Bronchial epithelial cell (primary cell): ENCODE measurements at places on chromosomes 1 and 21. TPM values are rescaled to one million over a fixed set of nuclear protein-coding genes. Genes with fewer than 3 reads are reported as not detected.

ADAMTS1 gene
- 100 and 124 TPM in 2 replicates for total RNA-seq

PROX1 gene
- total RNA-seq, result under 0.01 TPM in 2 replicates

KIF17 gene
- 1.0 and 3.2 TPM in 2 replicates for total RNA-seq

RGS4 gene
- total RNA-seq, result under 0.01 TPM in 1 of 2 replicates, not detected in the other

CD52 gene
- not detected in 2 replicates for total RNA-seq

NES gene
- under 0.01 TPM in 1 of 2 replicates, not detected in the other for total RNA-seq

MYOG gene
- not detected in 2 replicates for total RNA-seq

IFNGR2 gene
- 42.4 and 56.8 TPM in 2 replicates for total RNA-seq

RSBN1 gene
- 7.9 and 12.9 TPM in 2 replicates for total RNA-seq

TRPM2 gene
- total RNA-seq, result under 0.01 TPM in 1 of 2 replicates, not detected in the other

FAM72D gene
- 0.13 TPM in 1 of 2 replicates, not detected in the other for total RNA-seq

LRRC53 gene
- not detected in 2 replicates for total RNA-seq

CHAF1B gene
- 1.1 and 1.3 TPM in 2 replicates for total RNA-seq

BCL2L15 gene
- under 0.01 and 1.0 TPM in 2 replicates for total RNA-seq

PEA15 gene
- 38.3 and 44.5 TPM in 2 replicates for total RNA-seq

SLC1A7 gene
- total RNA-seq, result not detected in 2 replicates

CFHR2 gene
- not detected in 2 replicates for total RNA-seq

ARHGEF16 gene
- total RNA-seq, result 14.5 and 21.6 TPM in 2 replicates

PSRC1 gene
- 1.1 and 1.8 TPM in 2 replicates for total RNA-seq

AGO4 gene
- total RNA-seq, result 14.0 and 19.2 TPM in 2 replicates

CYP4A22 gene
- not detected in 2 replicates for total RNA-seq

FNBP1L gene
- 25.7 and 29.7 TPM in 2 replicates for total RNA-seq

NR1I3 gene
- total RNA-seq, result not detected in 2 replicates

SPRR1A gene
- 41.2 TPM in 1 of 2 replicates, not detected in the other for total RNA-seq

AIRE gene
- total RNA-seq, result not detected in 2 replicates

RBP7 gene
- total RNA-seq, result 0.26 TPM in 2 replicates

LCE5A gene
- total RNA-seq, result not detected in 2 replicates

AMY1A gene
- under 0.01 TPM in 1 of 2 replicates, not detected in the other for total RNA-seq

PEX19 gene
- 32.4 and 41.0 TPM in 2 replicates for total RNA-seq

AGBL4 gene
- total RNA-seq, result not detected in 2 replicates

PRCC gene
- 9.2 and 11.5 TPM in 2 replicates for total RNA-seq

CHRM3 gene
- 1.0 and 1.6 TPM in 2 replicates for total RNA-seq

ATAD3C gene
- total RNA-seq, result 0.26 and 0.77 TPM in 2 replicates

KIF14 gene
- 0.51 and 0.79 TPM in 2 replicates for total RNA-seq

LIN28A gene
- not detected in 2 replicates for total RNA-seq

RAP1GAP gene
- total RNA-seq, result 1.1 and 2.6 TPM in 2 replicates

HIVEP3 gene
- under 0.01 and 0.26 TPM in 2 replicates for total RNA-seq

CFHR3 gene
- total RNA-seq, result not detected in 2 replicates

PKP1 gene
- total RNA-seq, result 117 and 337 TPM in 2 replicates
